Left ventricle myocardium inferior (tissue), 1 donor: ENCODE measurements at places on chromosomes 5 and 9. TPM values are rescaled to one million over a fixed set of nuclear protein-coding genes. Genes with fewer than 3 reads are reported as not detected.

GRCh38 chr5:135195270-135195608 lies 161.2 kb upstream of the PITX1 start:
- DNase-seq: no peak

DNA sequence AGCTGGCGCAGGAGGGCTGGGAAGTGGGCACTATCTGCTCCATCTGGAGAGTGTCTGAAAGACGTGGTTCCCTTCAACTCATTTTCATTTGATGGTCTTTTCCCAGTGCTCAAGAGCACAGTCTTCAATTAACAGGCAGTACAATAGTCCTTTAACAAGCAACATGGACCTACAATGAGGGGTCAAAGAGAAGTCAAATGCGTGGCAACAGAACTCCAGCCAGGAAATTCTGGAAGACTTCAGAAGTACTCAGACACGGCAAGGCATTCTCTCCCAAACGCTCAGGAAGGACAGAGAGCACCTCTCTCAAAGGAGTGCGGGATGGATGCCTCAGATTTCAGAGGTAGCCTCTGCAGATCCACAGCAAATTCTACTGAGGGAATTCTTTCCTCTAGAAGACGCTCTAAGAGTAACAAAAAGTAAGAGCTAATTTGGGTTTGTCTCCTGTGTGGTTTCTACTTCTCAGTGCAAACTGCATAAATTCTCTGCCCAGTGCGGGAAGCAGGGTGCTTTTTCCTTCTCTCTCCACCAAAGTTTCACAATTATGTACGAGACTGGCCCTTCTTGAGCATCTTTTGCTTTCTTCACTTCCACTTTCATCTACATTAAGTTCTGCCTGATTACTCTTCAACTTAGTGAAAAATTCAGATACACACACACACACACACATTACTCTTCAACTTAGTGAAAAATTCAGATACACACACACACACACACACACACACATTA lies 56.4 kb downstream of the LHFPL2 start:
- no peak for DNase-seq

GRCh38 chr5:102800427-102800826 lies 45.3 kb downstream of the PAM start:
- no peak for DNase-seq

GRCh38 chr5:25119650-25120049 lies 474.9 kb upstream of the CDH10 start:
- no peak for DNase-seq

- DNase-seq: no peak
Measured at GRCh38 chr9:19512103-19512832, 103.5 kb downstream of the ACER2 start.

DNA sequence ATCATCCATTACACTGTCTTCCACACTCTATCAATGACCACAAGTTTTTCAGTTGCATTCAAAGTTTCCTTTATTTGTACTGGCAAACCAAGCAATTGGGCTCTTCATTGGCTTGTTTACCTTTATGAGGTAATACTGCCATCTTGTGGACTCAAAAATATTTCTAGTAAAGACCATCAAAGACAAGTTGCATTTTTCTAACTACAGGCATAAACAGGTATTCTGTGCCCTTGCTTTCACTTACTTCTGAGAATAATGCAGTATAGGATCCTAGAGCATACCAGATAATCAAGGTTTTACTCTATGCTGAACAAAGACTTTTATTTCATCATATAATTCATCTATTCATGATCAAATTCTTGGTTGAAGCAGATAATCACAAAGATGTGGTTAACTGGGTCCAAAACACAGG lies 173.7 kb upstream of the POU5F2 start:
- no peak for DNase-seq

DNA sequence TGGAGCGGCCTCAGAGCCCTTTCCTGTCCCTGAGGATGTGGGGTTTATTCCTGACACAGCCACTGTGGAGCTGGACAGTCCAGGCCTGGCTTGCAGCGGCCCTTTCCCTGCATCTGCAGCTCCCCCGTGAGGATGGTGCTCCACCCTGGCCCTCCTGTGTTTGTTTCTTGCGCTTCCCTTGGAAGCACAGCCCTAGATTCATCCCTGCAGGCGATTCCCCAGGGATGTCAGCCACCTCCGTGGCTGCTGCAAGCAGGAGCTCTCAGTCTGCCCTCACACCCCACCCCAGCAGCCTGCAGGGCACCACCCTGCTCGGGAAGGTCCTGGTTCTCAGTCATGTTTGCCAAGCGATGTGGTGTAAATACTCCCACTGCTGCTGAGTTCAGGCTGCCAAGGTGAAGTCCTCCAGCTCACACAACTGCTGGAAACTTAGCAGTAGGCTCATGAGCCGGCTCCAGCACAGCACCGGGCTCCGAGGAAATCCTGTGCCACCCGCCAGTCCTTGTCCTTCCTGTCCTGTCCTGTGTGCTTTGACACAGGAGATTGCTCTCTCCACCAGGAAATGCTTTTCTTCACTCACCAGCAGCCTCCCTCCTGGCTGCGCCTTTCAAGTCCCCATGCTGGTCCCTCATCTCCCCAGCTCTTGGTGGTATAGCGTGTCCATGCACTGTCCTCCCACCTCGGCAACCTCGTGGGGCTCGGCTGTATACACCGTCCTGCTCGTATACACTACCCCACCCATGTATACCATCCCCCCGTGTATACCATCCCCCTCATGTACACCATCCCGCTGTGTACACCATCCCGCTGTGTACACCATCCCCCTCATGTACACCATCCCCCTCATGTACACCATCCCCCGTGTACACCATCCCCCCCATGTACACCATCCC lies 16.2 kb downstream of the ROPN1L start:
- peak; percentile 34 for DNase-seq

- no peak for DNase-seq
Measured at GRCh38 chr5:13212886-13213285, 731.6 kb downstream of the DNAH5 start.

GRCh38 chr9:134158753-134159392 lies 5.5 kb downstream of the RNU6ATAC start:
- DNase-seq: no peak

- peak; percentile 51 for DNase-seq
Measured at GRCh38 chr5:110726249-110727024, at the start of gene TMEM232. Gene TMEM232 (minus strand): TSS chr5:110726671. CDS start chr5:110667352, 59,319 bp downstream.

GRCh38 chr9:120536949-120537640 lies 42.9 kb downstream of the CDK5RAP2 start:
- no peak for DNase-seq

- no peak for DNase-seq
Measured at GRCh38 chr5:73624888-73625287, 1.1 kb upstream of the ARHGEF28 start.

GRCh38 chr5:74578356-74579044 lies 62.0 kb downstream of the ENC1 start:
- no peak for DNase-seq

- no peak for DNase-seq
Measured at GRCh38 chr9:112540800-112541199, 54.2 kb downstream of the KIAA1958 start.

DNA sequence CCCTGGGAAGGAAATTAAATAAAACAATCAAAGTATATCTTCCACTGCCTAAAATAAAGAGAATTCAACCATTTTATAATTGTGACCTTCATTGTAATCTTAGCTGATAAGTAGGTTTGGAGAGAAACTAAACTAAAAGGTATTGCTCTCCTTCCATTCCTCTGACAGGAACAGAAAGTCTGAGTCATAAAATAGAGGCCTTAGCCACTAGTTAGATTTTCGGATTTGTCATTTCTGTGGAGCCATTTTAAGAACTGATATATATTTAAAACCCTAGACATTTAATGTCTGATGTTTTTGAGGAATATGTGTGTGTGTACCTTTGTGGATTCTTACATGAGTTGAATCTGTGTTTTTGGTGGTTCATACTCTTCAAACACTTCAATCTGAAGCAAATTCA lies 11.8 kb upstream of the TMC1 start:
- no peak for DNase-seq

DNA sequence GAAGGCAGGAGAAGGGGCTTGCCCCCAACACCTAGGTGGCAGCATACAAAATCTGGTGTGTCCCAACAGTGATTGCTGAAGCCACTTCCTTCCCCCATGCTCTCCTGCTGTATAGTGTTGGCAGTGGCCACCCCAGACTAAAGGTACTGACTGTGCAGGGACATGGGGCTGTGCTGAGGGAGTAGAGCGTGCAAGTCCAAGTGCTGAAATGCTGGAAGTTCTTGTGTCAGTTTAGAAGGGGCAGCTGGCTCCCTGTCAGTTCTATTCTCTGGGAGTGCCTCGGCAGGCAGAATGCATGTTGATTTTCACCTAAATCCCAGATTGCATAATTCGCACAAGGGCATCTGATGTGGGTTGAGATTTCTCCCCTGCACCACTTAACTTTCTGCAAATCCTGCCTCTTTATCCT lies 68.6 kb downstream of the GDNF start:
- DNase-seq: no peak

DNA sequence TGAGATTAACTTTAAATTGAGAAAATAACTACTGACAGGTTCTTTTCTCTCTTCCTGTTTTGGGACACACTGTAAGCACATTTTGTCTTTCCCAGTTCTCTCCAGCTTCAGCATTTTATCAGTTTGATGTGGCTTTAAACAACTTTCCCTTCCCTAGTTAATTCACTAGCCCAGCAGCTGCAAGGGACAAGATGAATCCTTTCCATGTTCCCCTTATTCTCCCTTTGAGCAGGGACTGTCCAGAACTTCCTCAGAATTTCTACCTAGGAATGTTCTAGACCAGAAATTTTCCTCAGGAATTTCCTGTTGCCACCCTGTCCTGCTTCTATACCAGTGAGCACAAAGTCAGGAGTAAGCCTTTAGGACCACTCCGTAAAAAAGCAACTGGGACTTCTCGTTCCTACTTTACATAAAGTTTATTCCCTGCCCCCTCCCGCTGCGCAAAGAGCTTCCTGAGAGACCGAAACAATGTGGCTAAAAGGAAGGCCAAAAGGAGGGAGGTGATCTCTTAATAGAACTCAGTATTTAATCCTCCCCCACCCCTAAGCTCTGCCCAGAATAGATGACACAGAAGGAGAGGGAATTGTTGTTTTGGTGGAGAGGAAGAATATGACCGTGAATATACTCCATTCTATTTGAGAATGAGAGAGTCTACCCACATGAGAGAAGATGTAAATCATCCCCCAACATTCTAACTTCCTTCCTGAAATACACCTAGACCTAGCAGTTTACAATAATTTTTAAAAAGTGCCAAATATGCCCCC lies 61.9 kb downstream of the GLIS3 start:
- DNase-seq: no peak

DNA sequence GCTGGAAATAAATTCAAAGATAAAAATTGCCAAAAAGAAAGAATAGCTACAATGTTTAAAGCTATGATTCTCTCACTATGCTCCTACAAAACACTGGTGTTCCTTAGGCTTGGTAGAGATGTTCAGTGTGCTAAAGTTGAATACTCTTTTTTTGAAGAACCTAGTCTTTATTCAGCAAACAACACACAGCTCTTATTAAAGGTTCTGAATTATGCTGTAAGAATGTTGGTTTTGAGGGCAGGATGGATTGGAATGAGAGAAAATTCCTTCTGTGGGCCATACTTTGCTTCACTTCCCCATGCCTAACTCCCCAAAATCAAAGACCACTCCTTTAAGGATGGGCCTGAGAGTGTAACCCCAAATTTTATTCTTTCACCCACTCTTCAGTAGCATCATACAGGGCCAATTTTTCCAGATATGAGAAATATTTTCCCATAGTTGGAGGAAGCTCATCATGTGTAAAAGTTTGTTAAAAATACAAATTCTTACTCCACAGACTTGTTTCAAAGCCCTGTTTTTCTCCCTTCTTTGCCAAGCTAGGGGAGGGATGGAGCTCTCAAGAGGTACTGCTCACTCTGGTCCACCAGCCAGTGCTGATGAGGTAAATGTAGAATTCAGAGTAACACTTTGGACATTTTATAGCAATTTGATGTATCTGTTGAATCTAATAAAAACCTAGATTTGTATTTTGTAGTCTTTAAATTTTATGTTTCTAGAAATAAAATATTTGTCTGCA lies 99.3 kb downstream of the GDNF start:
- no peak for DNase-seq

GRCh38 chr5:178440181-178440580 lies 150.0 kb downstream of the COL23A1 start:
- DNase-seq: no peak

DNA sequence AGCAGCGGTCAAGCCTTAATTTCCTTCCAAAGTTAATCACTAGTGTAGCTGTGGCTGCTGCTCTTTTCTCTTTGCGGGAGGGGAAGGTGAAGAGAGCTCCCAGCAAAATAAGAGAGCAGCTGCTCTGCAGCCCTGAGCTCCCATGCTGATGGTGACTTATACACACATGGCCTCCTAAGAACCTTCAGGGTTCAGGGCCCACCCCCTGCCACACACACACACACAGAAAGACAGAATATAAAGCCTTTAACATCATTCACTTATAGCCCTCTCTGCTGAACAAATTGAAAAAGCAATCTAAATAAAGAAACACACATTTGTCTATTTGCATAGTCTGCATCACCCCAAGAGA lies 43.6 kb downstream of the GAS1 start:
- DNase-seq: no peak

- no peak for DNase-seq
Measured at GRCh38 chr5:143065996-143066522, 295.9 kb downstream of the ARHGAP26 start.

PAM gene
- total RNA-seq: 1,051 TPM

TAF11L5 gene
- not detected for total RNA-seq

DUSP1 gene
- total RNA-seq: 85.0 TPM

ASB6 gene
- total RNA-seq: 9.0 TPM

CCNJL gene
- total RNA-seq: 6.5 TPM

N4BP3 gene
- total RNA-seq: 1.8 TPM

PFN3 gene
- total RNA-seq: not detected

CTXN3 gene
- total RNA-seq: not detected

PLPP7 gene
- total RNA-seq: 120 TPM

EQTN gene
- not detected for total RNA-seq

PTPRD gene
- 15.6 TPM for total RNA-seq

NME5 gene
- total RNA-seq: 4.7 TPM

CCDC192 gene
- total RNA-seq: not detected

ADAMTS13 gene
- total RNA-seq: 3.1 TPM

DNAJB5 gene
- total RNA-seq: 70.0 TPM

SPTLC1 gene
- total RNA-seq: 21.9 TPM

GRAMD2B gene
- 24.6 TPM for total RNA-seq

ADAM19 gene
- 17.7 TPM for total RNA-seq
